Progenitor cell of endocrine pancreas (in vitro differentiated cells): ENCODE measurements at places on chromosomes 5 and 9. TPM values are rescaled to one million over a fixed set of nuclear protein-coding genes. Genes with fewer than 3 reads are reported as not detected.

The AOPEP gene
- 51.9 and 58.2 TPM in 2 replicates for total RNA-seq

The PPP1R26 gene
- total RNA-seq, result 48.3 and 50.2 TPM in 2 replicates

The IFNA21 gene
- total RNA-seq, result not detected in 2 replicates

The CKMT2 gene
- 1.7 and 3.7 TPM in 2 replicates for total RNA-seq

The TGFBI gene
- 2.3 and 3.8 TPM in 2 replicates for total RNA-seq

The ITK gene
- total RNA-seq, result not detected in 2 replicates

The PCDHA3 gene
- total RNA-seq, result 1.5 and 2.4 TPM in 2 replicates

The PCDHGA9 gene
- 1.5 and 1.8 TPM in 2 replicates for total RNA-seq

The FAM151B gene
- 1.5 and 2.7 TPM in 2 replicates for total RNA-seq

The ADRB2 gene
- 0.12 and 0.22 TPM in 2 replicates for total RNA-seq

The RNF180 gene
- total RNA-seq, result 10.9 and 11.2 TPM in 2 replicates

The IL5 gene
- not detected in 2 replicates for total RNA-seq

The PCDHGB6 gene
- total RNA-seq, result 23.1 and 24.0 TPM in 2 replicates

The C7 gene
- 5.7 and 6.1 TPM in 2 replicates for total RNA-seq

The NTRK2 gene
- total RNA-seq, result 4.7 and 7.8 TPM in 2 replicates

The PHF24 gene
- total RNA-seq, result 0.29 and 0.38 TPM in 2 replicates

The ROPN1L gene
- 0.43 TPM in 1 of 2 replicates, not detected in the other for total RNA-seq

The FAM221B gene
- total RNA-seq, result not detected in 2 replicates

The NR4A3 gene
- 1.2 and 1.4 TPM in 2 replicates for total RNA-seq

The SPOCK1 gene
- 32.9 and 41.4 TPM in 2 replicates for total RNA-seq

The TMEM252 gene
- not detected in 2 replicates for total RNA-seq

The SLC27A6 gene
- total RNA-seq, result 1.5 and 2.1 TPM in 2 replicates

The ECM2 gene
- total RNA-seq, result 0.31 and 0.77 TPM in 2 replicates

The RASGEF1C gene
- 0.51 and 1.3 TPM in 2 replicates for total RNA-seq

The FAM240B gene
- not detected in 2 replicates for total RNA-seq

The MRPL50 gene
- 14.4 and 16.1 TPM in 2 replicates for total RNA-seq

The ZBED3 gene
- 37.1 and 38.0 TPM in 2 replicates for total RNA-seq

The CDKN2B gene
- 1.2 and 3.9 TPM in 2 replicates for total RNA-seq

The MARCOL gene
- total RNA-seq, result not detected in 2 replicates

The RBM27 gene
- total RNA-seq, result 24.1 and 28.6 TPM in 2 replicates

The TMEM174 gene
- total RNA-seq, result not detected in 2 replicates

The CNTNAP3 gene
- total RNA-seq, result 1.6 and 1.7 TPM in 2 replicates

The SNCAIP gene
- 13.7 and 16.8 TPM in 2 replicates for total RNA-seq

The PCDHGA1 gene
- 1.1 and 1.3 TPM in 2 replicates for total RNA-seq

The GRM6 gene
- not detected in 2 replicates for total RNA-seq

The KCNN2 gene
- 1.5 and 2.0 TPM in 2 replicates for total RNA-seq

The PRDM9 gene
- total RNA-seq, result not detected in 2 replicates

The EHMT1 gene
- 159 and 167 TPM in 2 replicates for total RNA-seq

The SPACA9 gene
- 3.6 and 4.0 TPM in 2 replicates for total RNA-seq

The COL15A1 gene
- not detected in 2 replicates for total RNA-seq

The OR2V2 gene
- total RNA-seq, result not detected in 2 replicates

The RAPGEF6 gene
- total RNA-seq, result 28.4 and 29.1 TPM in 2 replicates

The SEMA6A gene
- total RNA-seq, result 89.9 and 105 TPM in 2 replicates

The PDE8B gene
- 2.6 and 4.0 TPM in 2 replicates for total RNA-seq

The ZNF883 gene
- 14.1 and 16.5 TPM in 2 replicates for total RNA-seq

The SPAAR gene
- not detected in 2 replicates for total RNA-seq

The IFNB1 gene
- total RNA-seq, result not detected in 2 replicates

The SMIM33 gene
- not detected in 2 replicates for total RNA-seq
